ENCODE measurements at places on chromosomes 3 and 15.

GRCh38 chr15:54884312-54884711 is 312.4 kb downstream of the RSL24D1 start:
- no peak for DNase-seq

DNA sequence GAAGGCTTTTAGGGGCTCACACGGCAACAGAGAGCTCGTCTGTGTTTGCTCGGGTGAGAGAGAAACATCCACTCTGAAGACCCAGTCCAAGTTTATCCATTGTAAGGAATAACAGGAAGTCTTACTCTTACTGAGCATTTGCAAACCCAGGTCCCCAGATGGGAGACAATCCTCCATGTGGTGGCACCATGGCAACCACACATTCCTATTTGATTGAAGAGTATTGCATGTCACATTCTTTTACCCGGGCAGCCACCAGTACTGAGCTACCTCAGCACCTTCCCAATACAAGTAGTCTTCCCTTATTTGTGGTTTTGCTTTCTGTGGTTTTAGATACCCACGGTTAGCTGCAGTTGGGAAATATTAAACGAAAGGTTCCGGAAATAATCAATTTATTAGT is 302.9 kb upstream of the RASGRP1 start:
- no peak for DNase-seq

- DNase-seq = no peak
Measured at GRCh38 chr15:40664909-40665308, 30.1 kb upstream of the RAD51 start.

DNA sequence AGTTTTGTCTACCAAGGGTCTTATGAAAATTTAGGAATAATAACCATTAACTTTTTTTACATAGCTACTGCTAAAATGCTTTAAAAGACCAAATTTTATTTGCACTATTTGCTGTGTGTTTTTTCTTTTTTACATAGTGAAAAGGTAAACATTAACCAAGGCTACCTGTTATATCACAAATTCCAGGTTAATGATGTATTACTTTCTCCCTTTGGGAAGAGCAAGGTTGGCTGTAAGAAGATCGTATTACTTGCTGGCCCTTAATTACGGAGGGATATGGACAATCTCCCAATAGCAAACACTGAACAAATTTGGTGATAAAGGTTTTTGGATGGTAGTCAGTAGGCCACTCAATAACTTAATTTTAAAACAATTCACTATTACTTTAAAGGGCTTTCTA is 22.4 kb downstream of the LRRC58 start:
- DNase-seq = no peak

DNA sequence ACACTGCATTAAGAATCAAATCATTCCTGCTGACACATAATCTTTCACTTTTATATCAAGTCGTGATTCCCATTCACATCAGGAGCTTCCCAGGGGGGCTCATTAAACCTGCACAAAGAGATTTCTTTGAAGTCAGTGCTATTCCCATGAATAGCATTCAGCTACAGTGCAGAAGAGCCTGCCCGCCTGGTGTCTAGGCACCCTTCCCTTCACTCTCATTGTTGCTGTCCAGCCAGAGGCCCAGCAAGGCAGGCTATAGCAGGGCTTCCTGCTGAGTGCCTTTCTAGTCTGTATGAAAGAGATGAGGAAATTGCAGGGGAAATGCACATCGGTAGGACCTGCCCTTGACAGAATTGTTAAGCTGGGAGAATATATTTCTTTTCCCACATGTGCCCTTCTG is 4.5 kb upstream of the GJD2 start:
- no peak for DNase-seq

DNA sequence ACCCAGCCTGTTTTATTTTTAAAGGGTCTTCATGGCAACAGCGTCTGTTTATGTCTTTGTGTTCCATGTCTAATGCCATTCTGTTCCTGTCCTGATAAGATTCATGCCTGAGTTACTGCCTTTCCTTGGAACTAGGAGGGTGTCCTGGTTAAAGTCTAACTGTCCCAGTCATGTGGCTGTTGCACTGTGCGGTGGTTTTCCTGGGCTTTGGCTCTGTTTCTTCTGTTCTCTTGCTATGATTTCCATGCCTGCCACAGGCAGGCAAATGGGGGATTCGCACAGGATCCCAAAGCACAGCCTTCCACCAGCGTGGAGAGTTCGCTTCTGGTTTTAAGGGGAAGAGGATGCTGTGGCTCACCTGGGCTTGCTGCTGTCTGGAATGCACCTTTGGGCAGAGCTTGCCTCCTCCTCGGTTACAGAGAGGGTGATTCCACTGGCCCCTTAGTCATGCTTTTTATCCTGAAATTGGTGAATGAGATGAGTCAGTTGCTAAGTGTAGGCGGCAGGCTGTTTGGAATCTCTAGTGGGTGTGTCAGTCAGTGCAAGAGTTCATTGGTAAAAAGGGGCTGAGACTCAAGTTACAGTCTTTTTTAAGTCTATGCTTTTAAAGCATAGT is 86.8 kb downstream of the CCK start:
- DNase-seq = no peak

GRCh38 chr3:99131876-99132275 is 230.4 kb upstream of the DCBLD2 start:
- no peak for DNase-seq

GRCh38 chr3:12854565-12854964 is 13.2 kb upstream of the RPL32 start:
- DNase-seq = no peak

DNA sequence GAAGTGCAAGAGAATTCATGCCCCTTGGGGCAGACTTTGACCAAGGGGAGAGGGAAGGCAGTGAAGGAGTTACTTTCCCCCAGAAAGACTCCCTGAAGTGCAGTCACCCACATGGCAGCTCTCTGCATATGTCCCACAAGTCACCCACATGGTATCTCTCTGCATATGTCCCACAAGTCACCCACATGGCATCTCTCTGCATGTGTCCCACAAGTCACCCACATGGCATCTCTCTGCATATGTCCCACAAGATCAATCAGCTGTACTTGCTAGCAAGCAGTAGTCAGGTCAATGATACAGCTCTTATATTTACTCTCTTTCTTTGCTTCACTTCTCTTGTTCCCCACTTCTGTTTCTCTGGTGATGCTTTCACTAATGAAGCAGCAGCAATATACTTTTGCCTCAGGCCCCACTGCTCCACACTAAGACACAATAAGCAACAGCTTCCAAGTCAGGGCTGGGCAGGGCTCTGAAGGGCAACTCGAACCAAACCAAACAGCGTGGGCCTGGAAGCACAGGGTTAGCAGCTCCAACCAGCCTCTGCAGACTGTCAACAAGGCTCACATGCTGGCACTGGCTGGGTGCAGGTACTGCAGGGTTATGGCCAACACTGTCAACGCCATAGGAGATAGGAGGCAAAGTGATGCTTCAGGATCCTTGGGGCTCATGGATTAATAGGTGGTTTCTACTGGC is 46.7 kb downstream of the THBS1 start:
- no peak for DNase-seq

DNA sequence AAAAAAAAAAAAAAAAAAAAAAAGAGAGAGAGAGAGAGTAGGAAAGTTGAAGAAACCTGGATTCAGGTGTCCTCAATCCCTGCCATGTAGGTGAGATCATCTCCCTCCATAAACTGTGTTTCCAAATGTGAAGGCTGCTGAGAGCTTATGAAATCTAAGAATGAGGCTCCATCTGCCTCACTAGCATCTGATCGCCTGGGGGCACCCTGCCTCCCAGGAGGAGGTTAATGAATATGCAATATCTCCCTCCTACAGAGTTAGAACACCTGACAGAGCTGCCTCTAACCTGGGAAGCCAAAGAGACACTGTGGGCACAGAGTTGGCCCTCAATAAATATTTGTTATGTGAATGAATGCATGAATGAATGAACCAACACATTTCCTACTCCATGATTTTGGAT is 23.8 kb upstream of the ZNF148 start:
- DNase-seq = no peak

DNA sequence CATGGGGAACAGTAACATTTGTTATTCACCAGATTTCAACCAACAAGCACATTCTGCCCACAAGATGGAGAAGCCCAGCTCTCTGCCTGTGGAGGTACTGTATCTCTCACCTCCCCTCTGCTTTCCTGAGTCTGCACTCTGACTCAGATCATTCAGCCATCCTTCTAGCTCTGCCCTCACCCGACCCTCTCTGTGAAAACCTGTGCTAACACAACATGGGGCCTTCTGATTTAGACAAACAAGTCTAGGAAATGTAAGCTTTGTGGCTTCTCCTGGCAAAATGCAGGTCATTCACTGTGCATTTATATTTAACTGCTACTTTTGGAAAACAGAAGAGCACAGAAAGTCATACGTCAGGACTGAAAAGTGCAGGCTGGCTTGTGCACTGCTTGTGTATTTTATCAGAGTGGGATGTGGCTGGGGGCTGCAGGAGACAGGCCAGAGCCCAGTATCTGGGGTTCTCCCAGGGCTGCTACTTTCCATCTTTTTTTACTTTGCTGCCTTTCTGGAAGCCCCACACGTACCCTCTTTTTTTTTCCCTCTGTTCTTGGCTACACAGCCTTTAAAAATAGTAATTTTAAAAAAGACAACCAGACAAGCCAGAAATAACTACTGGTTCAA is 50.8 kb downstream of the SUSD5 start:
- DNase-seq = no peak

DNA sequence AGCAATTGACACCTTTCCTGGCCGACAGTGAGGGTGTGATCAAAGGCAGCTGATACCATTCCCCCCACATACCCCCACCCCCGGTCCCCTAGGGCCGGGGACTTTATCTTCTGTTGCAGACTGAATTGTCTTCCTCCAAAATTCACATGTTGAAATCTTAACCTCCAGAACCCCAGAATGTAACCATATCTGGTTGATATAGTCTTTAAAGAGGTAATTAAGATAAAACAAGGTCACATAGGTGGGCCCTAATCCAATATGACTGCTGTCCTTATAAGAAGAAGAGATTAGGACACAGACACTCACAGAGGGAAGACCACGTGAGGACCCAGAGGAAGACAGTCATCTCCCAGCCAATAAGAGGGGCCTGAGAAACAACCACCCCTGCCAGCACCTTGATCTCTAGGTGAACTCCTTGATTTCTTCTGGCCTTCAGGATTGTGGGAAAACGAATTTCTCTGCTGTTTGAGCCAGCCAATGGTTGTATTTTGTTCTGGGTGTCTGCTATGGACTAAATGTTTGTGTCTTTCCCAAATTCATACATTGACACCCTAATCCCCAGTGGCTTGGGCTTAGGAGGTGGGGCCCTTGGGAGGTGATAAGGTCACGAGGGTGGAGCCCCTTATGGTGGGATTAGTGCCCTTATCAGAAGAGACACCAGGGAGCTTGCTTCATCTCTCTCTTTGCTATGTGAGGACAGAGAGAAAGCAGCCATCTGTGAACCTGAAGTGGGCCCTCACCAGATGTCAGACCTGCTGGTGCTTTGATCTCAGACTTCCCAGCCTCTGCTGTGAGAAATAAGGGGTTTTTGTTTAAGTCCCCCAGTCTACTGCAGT is 144.0 kb downstream of the CHSY1 start:
- DNase-seq = no peak

DNA sequence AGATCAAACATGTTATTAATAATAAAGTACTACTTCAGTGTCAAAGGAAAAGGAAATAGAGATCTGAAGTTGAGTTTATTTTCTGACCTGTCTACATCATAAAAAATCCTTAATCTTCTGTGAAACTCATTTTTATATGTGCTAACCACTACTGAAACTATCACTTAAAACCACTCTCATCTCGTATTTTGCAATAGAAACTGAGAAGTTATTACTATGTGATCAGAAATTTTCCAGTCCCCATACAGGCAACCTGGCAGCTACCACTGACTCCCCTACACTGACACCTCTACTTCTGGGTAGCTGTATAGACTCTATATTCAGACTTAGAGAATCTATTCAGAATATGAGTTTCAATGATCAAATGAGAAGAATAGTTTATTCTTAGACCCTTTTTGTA is 8.3 kb downstream of the HDGFL3 start:
- no peak for DNase-seq

DNA sequence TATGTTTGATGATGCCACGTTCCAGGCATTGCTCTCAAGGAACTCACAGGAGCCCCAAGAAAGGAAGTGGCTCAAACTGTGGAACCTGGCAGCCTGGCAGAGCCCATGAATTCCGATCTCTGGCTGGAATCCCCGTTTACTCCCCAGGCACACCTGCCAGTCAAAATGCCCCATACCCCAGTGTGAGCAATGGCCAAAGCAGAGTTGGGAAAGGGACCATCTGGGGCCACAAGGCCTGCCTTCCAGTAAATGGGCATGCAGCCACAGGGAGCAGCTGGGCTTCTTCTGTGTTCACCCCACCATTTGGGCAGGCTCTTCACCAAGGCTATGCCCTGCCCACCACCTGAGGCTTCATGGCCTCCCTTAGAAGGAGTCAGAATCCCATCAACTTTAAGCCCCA is 257.0 kb upstream of the GOLGA6L4 start:
- DNase-seq = no peak

- DNase-seq = no peak
Measured at GRCh38 chr3:114034787-114035545, 21.4 kb downstream of the CCDC191 start.

DNA sequence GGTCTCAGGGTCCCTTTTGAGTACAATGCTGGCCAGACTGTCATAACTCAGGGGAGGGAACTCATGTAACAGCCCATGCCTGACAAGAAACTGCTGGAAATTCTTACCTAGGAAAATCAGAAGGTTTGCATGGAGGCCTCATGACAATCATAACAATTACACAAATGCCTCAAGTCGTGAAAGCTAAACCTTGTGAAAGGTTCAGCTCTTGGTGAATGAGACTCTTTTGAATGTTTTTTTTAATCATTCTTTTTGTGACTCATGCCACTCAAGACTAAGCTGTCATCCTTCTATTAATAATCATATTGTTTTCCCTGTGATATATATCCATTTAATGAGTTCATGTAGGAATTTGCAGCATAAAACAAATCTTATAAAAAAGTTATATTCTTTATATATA is 61.4 kb upstream of the LEKR1 start:
- no peak for DNase-seq
